ENCODE measurements at places on chromosomes 16 and 17. TPM values are rescaled to one million over a fixed set of nuclear protein-coding genes. Genes with fewer than 3 reads are reported as not detected.

GRCh38 chr16:68251832-68252231 is 6.7 kb downstream of the PLA2G15 start:
- DNase-seq = no peak

GRCh38 chr17:1002771-1003555 is 6.0 kb downstream of the TIMM22 start:
- DNase-seq = no peak

GRCh38 chr17:49495842-49496182 is 719 bp downstream of the NGFR start:
- no peak for DNase-seq

DNA sequence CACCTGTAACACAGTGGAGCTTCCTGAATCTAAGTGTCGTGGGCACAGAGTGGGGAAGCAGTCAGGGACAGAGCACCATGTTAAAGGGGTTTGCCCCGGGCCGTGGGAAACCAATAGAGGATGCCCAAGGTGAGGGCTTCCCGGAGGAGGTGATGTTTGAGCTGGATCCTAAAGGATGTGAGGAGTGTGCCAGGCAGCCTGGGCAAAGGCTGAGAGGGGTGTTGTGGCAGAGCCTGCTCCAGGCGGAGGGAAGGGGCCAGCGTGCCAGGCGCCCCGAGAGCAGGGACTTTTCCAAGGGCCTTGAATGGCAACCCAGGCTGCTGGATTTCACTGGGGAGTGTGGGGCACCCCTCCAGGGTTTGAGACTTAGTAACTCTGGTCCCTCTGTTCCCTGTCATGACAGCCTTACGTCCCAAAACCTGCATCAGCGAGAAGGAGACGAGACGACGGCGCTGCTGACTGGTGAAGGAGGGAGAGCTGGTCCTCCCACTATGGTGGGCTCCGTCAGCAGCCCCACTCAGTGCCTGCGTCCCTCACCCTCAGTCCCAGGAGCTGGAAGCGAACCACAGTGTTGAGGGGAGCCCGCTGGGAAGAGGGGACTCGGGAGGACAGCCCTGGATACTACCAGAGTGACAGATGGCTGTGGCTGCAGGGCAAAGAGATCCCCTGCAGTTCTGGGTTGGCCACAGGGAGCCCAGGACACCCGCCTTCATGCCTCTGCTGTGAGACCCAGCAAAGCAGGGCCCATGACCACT is 228.4 kb downstream of the KATNIP start:
- DNase-seq = no peak

DNA sequence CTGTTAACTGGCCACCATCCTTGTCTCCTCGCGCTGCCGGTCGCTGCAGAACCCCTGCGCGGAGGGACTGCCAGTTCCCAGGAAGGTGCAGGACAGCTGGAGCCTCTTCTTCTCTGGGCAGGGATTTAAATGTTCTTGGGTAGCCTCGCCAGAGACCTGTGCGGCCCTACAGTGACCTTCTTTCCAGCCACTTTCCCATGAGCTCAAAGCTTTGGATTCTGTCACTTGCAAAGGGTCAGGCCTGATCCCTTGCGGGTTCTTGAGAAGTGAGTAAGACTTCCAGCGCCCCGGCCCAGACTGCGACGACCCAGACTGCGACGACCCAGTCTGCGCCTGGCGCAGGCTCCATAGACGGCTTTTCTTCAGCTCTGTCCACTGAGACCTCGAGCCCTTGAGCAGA is 1.4 kb upstream of the SLFN5 start:
- DNase-seq = no peak

GRCh38 chr16:66175636-66176035 is 190.9 kb upstream of the CDH5 start:
- DNase-seq = no peak

DNA sequence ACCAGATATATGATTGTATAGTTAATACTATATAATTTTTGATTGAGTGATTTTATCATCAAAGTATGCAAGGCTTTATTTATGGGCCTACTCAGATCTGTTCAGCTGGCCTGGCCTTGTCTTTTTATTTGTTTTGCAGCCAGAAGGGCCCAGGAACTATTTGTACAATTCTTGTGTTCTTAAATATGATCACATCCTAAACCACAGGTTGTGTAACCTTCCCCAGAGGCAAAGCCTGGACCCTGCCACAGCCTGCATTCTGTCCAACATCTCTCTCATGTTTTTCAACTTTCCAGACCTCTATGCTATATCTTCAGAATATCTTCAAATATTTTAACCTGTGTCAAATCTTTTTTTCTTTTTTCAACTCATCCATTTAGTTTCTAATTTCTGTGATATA is 410.4 kb upstream of the MON1B start:
- DNase-seq = no peak

GRCh38 chr17:520447-521182 is 168.0 kb upstream of the RPH3AL start:
- DNase-seq = no peak

DNA sequence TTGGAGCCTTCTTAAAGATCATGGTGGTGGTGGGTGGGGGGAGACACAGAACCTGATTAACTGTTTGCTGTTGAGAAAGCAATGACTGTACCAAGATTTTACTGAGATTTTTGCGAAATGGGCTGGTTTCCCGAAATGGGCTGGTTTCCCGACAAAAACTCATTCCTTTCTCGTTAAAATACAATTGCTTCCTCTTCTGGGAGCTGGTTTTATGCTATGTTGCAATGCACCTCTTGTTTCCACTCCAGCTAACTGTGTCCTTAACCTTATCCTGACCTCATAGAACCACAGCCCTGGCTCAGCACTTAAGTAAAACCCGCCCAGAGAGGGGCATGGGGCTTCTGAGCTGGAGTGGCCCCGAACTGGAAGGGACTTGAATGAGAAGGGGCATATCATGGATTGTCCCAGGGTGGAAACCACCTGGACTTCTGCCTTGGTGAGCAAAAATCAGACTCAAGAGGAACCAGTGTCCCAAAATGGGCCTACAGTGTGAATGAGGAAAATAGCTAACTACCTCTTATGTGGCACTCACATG is 20.9 kb downstream of the FAM20A start:
- DNase-seq = no peak

- DNase-seq = no peak
Measured at GRCh38 chr16:86122681-86123342, 223.8 kb downstream of the IRF8 start.

GRCh38 chr16:11506741-11507305 is 79.9 kb downstream of the LITAF start:
- DNase-seq = peak; percentile 71

DNA sequence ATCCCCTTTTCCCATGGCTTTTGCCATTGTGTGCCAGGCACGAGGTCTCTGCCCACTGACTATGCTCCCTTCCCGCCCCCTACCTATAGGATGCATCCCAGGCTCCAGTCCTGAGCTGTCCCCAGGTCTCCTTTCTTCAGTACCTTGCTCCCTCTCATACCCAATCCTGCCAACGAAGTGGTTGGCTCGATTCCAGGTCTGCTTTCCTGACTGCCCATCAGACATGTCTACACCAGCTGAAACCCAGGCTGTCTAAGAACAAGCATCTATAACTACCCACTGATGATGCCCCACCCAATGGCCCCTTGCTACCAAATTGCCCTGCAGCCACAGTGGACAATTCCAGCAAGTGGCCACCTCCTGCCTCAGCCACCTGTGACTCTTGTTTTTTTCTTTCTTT is 479.1 kb downstream of the SOX9 start:
- DNase-seq = no peak

The CES1 gene
- 0.37 TPM for total RNA-seq

The SOX9 gene
- not detected for total RNA-seq

The CASKIN1 gene
- not detected for total RNA-seq

The GNAO1 gene
- total RNA-seq = 5.1 TPM

The RGS11 gene
- total RNA-seq = not detected

The SLC2A4 gene
- not detected for total RNA-seq

The CRK gene
- total RNA-seq = 31.9 TPM

The CBFA2T3 gene
- 58.5 TPM for total RNA-seq
